Activated naive CD4-positive, alpha-beta T cell treated with anti-CD3 and anti-CD28 coated beads, Interleukin-2, amount 50 U/mL, for 16 hours (primary cell): ENCODE measurements at places on chromosomes 13 and 19.

DNA sequence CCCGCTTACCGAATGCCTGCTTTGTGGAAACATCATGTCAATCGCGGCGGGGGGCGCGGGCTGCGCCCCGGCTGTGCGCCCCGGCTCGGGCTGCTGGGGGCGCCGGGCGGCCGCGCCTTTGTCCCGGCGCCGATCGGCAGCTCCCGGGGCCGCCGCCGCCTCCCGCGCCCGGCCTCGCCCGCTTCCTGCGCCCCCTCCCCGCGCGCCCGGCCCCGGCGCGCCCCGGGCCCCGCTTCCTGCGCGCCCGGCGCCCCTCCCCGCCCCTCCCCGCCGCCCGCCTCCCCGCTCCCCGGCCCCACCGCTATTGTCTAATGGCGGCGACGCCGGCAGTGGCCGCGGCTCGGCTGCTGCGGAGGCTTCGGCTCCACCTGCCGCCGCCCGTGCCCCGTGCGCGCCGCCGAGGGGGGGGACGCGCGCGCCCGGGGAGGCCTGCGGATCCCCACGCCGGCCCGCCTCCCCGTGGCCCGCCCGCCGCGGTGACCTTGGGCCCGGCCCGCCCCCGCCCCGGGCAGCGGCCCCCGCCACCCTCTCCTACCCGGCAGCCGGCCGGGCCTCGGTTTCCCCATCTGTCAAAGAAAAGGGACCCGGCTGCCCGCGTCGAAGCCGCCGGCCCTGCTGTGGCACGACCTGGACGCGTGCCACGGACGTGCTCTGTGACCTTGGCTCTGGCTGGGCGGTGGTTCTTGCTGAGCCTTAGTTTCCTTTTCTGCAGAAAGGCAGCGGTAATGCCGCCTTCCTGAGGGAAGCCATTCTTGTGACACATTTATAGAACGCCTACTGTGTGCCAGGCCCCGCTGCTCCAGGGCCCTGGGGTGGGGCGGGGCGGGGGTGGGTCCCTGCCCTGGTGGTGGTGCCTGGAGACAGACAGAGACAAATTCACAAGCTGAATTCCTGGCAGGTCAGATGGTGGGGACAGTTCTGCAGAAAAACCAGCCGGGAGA is at the start of gene TLE5:
TSS of gene TLE5 (minus strand) at position 331 of the 941 bp plus-strand sequence. CDS start at position 36, 295 bp downstream.
- peak; percentile 75 for DNase-seq

DNA sequence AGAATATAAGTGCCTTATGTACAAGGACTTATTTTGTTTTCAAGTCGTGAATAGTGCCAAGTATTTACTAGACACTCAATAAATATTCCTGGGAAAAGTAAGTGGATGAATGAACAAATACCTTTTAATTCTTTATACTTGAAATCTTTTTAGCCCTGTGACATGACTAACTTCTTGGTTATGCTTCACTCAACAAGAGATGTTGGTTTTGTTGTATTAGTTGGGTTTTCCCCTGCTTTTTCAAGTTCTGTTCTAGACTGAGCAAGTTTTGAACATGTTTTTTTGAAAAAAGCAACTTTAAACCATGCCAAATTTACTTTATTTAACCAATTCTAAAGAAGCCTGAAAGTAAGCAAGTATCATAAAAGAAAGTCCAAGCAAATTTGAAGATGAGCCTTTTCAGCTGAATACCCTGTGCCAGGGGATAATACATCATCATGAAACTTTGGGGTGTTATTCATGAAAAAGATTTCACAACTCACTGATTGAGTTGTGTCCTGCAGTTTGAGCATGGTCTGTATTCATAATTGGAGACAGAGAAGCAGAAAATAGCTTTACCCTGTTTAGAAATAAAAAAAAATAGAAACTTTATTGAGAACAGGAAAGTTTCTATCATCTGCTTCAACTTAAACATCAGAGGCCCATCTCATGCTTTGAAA is 11.1 kb downstream of the LMO7 start:
- DNase-seq: no peak

DNA sequence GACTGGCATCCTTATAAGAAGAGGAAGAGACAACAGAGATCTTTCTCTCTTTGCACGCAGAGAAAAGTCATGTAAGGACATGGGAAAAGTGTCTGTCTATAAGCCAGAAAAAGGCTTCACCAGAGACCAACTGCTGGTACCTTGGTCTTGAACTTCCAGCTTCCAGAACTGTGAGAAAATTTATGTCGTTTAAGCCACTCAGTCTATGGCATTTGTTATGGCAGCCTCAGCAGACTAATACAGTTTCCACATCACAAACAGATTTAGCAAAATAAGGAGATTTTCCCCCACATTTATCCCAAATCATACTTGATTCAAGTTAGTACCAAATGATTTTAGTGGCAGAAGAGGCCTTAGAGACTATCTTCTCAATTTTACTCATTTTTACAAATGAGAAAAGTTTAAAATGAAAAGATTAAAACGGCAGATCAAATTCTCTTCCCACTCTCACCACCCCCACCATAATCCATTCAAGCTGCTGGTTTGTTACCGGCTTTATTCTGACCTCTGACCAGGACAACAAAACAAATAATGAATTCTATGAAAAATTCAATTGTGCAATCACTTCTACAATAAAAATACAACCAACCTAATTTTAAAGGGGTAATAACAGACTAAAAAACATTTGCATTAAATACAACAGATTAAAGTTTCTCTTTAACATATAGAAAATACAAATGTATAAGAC is 316.3 kb downstream of the TBC1D4 start:
- DNase-seq: no peak

GRCh38 chr19:6654347-6655310 is 15.3 kb downstream of the TNFSF14 start:
- DNase-seq: peak; percentile 57

DNA sequence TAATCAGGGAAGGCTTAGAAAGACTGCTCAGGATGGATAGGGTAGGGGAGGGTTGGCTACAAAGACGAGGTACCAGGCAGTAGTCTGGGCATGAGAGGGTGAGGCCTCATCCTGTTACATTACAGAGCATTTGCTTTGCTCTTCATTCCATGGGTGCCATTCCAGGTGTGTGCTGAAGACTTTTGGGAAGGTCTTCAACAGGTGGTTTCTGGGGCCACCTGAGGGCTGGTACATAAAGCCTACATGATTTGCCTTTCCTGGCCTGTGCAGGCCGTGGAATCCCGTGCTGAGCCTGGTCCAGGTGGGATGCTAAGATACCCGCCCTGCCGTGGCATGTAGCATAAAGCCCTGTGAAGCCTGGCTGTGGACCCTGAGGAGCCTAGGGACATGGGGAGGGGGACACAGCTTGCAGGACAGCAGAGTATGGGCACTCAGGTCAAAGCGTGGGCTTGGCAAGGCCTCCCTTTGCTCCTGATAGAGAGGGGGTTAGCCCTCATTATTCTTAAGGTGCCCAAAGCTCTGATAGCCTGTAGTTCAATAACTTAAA is 55.6 kb upstream of the ZNF536 start:
- no peak for DNase-seq

DNA sequence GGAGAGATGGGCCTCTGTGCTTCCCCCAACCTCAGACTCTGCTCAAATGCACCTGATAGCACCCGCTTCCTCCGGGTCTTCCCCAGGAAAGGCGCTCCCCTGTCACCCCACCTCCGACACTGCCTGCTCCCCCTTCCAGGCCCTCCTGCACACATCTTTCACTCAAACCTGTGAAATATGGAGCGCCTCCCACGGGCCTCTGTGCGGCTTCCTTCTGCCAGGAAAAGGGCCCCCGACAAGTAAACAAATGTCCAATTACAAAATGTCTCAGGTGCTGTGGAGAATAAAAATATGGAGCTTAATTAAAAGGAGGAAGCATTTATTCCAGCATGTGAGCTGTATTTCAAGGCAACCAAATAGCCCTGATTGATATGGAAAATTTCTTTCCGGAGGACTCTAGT is 15.6 kb upstream of the CCNE1 start:
- no peak for DNase-seq
